ENCODE measurements at places on chromosomes 5 and 9.

DNA sequence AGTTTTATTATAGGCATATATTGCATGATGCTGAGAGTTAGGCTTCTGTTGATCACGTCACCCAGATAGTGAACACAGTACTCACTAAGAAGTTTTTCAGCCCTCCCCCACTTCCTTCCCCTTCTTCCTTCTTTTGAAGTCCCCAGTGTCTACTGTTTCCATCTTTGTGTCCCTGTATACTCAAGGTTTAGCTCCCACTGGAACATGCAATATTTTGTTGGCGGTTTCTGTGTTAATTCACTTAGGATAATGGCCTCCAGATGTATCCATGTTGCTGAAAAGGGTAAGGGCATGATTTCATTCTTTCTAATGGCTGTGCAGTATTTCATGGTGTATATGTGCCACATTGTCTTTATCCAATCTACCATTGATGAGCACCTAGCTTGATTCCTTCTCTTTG, 764.3 kb downstream of the MTRR start:
- DNase-seq: no peak

DNA sequence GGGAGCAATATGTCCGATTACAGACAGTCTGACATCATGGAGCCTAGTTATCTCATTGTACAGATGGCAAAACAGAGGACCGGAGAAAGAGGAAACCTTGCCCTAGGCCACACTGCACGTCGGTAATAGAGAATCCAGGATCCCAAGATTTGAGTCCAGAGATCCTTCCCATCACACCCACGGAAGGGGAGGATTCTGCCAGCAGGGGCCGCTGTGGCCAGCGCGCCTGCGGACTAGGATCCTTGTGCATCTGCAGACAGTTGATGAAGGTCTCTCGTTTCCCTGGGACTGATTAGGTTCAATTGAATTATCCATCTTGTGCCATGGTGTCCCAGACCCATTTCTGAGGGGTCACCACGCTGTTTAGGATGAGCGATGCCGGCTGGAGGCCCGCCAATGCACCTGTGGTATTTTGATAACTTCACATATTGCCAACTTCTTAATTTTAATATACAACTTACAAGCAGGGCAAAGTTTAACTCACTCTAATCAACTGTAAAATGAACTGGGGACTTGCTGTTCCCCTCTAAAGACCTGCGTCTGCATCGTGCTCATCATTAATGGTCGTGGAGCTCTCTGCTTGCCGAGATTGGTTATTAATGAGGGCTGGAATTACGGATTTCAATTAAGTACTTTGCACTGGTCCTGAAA, 592.7 kb upstream of the BRINP1 start:
- peak; percentile 41 for DNase-seq

- no peak for DNase-seq
Measured at GRCh38 chr9:80041821-80042220, 470.1 kb downstream of the TLE4 start.

GRCh38 chr5:18299166-18299565, 664.9 kb downstream of the TAF11L14 start:
- no peak for DNase-seq

DNA sequence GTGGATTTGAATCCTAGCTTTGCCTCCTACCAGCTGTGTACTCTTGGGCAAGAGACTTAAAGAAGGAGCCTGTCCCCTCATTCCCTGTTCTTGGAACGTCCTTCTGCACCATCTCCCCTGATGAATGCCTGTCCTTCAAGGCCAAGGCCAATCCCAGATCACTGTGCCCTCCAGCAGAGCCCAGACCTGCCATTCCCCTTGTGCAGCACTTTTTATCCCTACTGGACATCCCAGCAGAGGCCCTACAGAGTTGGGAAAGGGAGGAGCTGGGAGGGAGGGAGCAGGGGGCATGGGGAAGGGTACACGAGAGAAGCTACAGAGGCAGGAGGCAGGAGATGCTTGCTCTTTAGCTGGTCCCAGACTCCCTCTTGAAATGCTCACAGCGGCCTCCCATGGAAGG, 223.9 kb downstream of the PBX3 start:
- peak; percentile 6 for DNase-seq

DNA sequence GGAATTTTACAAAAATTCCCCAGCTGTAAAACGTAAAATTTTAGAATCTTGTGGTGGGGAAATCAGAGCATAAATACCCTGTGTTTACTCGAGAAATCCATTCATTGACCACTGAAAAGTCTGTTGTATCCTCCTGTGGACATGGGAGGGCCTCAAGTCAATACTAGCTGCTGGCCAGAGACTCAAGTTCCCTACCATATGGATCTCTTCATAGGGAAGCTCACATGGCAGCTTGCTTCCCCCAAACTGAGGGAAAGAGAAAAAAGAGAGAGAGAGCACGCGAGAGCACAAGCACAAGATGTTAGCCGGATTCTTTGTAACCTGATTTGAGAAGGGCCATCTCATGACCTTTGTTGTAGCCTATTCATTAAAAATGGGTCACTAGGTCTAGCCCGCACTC, 591.9 kb downstream of the LRRC70 start:
- no peak for DNase-seq

DNA sequence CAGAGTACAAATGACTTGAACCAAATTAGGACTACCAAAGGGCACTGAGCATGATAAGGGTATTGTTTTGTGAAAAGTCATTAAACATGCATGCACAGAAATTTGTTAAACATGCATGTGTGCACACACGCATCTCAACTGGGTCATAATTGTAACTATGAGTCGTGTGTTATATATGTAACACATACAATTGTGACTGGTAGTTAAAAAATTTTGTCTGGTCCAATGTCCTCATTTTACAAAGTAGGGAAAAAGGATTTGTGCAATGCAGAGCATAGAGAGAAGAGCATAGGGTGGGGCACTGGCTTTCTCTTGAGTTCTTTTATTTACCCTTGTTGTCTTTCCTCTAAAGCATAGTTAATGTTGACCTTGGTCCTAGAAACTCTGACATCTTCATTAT, 19.3 kb upstream of the IGFBPL1 start:
- no peak for DNase-seq

GRCh38 chr5:163571744-163572143, 66.3 kb downstream of the MAT2B start:
- no peak for DNase-seq

DNA sequence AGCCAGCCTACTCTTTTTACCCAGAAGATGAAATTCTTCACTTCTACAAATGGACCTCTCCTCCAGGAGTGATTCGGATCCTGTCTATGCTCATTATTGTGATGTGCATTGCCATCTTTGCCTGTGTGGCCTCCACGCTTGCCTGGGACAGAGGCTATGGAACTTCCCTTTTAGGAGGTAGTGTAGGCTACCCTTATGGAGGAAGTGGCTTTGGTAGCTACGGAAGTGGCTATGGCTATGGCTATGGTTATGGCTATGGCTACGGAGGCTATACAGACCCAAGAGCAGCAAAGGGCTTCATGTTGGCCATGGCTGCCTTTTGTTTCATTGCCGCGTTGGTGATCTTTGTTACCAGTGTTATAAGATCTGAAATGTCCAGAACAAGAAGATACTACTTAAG, 16.6 kb downstream of the OCLN start:
- no peak for DNase-seq

GRCh38 chr5:64759960-64760660, 8.4 kb downstream of the SREK1IP1 start:
- no peak for DNase-seq

GRCh38 chr5:3958389-3958788, 362.8 kb downstream of the IRX1 start:
- no peak for DNase-seq

DNA sequence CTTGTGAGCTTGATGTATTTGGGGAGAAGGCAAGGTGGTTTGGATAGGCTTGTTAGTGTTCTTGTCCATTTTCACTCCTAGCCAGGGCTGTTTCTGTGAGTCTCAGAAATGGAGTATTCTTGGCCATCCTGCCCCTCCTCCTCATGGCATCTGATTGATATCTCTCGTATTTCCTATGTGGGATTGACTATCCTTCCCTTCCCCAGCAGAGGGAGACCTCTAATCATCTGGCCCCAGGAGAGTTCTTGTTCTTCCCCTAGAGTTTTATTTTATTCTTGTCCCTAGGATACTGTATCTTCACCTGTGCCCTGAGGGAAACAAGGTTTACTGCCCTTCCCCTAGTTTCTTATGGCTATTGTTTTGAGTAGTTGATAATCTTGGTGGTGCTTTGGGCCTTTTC, 114.4 kb downstream of the VPS13A start:
- no peak for DNase-seq

GRCh38 chr5:179260324-179261070, 84.8 kb downstream of the ADAMTS2 start:
- DNase-seq: no peak

- no peak for DNase-seq
Measured at GRCh38 chr5:123279136-123279535, 144.1 kb downstream of the CEP120 start.

GRCh38 chr9:100294341-100294740, 58.4 kb downstream of the TEX10 start:
- no peak for DNase-seq

DNA sequence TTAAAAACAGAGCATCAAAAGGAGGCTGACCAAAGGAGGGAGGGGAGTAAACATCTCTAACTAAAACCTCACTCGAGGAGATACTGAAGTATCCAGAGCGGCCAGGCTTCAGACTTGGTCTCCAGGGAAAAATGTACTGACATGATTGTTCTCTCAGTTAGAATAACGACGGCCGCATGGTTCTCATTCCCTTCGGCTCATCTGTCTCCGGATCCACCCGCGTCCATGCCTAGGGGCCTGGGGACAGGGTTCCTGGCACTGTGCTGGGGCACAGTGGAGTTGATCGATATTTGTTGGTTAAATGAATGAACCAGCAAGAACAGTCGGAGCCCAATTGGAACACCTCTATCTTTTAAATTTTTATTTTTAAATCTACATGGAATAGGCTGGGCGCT, 167.1 kb upstream of the PHYKPL start:
- DNase-seq: no peak

DNA sequence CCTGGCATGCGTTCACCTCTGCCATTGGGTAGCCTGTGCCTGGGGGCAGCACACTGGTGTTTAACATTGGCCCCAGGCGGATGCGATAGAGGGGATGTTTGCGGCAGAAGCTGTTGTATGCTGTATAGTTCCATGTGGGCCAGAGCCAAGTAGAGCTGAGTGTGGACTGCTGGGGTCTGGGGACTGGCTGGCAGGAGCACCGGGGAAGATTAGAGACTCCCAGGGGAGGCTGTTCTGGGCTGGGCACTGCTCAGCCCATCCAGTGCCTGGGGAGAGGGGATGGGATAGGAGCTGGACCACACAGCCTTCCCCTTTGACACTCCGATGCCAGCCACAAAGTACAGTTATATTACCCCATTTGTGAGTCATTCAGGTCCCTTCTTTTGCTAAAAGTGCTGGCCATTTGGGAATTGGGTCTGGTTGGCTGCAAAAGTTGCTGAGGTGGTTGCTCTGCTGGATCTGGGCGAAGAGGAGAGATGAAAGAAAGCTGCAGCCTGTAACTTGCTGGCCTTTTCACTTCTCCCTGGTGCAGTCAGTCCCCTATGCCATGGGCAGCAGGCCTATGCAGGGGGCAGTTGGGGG, 73.8 kb downstream of the RGS3 start:
- no peak for DNase-seq

DNA sequence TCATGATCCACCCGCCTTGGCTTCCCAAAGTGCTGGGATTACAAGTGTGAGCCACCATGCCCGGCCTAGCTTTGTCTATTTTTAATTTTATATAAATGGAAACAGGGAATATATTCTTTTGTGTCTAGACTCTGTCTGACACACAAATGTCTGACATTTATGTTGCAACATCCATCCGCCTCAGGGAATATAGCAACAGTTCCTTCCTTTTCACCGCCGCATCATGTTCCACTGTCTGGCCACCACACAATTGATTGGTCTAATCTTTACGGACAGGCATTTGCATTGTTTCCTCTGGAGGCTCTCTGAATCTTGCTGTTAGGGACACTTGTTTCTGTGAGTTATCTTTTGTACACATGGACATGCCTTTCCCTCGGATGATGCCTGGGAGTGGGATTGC, 20.1 kb upstream of the TBC1D9B start:
- no peak for DNase-seq

GRCh38 chr5:81632679-81633078, 118.2 kb downstream of the SSBP2 start:
- DNase-seq: no peak

- no peak for DNase-seq
Measured at GRCh38 chr5:94082405-94082804, 341.0 kb upstream of the POU5F2 start.

- no peak for DNase-seq
Measured at GRCh38 chr5:116583862-116584222, 9.2 kb upstream of the SEMA6A start.

- DNase-seq: no peak
Measured at GRCh38 chr5:43773478-43773844, 170.5 kb downstream of the NNT start.

DNA sequence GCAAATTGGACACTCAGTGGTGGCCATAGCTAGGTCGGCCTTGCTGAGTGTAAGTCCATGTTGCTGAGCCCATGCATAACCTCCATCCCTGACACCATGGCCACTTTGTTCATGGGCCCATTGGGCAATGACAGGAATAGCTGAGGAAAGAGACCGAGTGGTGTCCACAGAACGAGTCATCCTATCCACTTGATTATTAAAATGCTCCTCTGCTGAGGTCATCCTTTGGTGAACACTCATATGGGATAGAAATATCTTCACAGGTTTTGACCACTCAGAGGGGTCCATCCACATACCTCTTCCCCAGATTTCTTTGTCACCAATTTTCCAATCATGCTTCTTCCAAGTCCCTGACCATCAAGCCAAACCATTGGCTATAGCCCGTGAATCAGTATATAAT, 63.6 kb downstream of the PPIC start:
- no peak for DNase-seq

DNA sequence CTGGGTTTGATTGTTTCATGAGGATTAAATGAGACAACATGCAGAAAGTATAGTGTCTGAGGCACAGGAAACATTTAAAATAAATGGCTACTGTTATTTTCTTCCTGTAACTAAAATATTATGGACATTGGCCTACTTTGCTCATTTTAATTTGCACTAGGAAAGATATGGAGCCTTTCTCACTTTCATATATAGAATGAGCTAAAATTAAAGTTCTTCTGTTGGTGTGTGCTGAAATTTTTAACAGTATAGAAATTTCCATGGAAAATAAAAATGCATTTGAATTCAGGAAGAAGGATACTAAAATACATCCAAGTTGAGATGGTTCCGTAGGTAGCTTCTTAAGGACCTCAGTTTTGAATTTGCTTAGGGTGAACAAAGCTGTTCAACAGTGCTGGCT, 131.9 kb downstream of the MAST4 start:
- DNase-seq: no peak

- DNase-seq: no peak
Measured at GRCh38 chr5:79845448-79846197, 145.4 kb downstream of the MTX3 start.

All from GM13976 (cell line).